Activated naive CD4-positive, alpha-beta T cell treated with anti-CD3 and anti-CD28 coated beads, Interleukin-2, amount 10 ng/mL, durations not matched to agents 7 days and 5 days (primary cell): ENCODE measurements at places on chromosomes 2 and 18.

GRCh38 chr2:152505495-152505906, 170.5 kb downstream of the FMNL2 start:
- no peak for DNase-seq

GRCh38 chr2:120678926-120679325, 56.7 kb upstream of the GLI2 start:
- DNase-seq = no peak

- no peak for DNase-seq
Observed at GRCh38 chr18:50159654-50160046, 35.3 kb downstream of the MYO5B start.

- DNase-seq = no peak
Observed at GRCh38 chr2:100615471-100615870, 52.7 kb downstream of the PDCL3 start.
